Right atrium auricular region (tissue), 2 donors: ENCODE measurements at places on chromosomes 13 and 19.

DNA sequence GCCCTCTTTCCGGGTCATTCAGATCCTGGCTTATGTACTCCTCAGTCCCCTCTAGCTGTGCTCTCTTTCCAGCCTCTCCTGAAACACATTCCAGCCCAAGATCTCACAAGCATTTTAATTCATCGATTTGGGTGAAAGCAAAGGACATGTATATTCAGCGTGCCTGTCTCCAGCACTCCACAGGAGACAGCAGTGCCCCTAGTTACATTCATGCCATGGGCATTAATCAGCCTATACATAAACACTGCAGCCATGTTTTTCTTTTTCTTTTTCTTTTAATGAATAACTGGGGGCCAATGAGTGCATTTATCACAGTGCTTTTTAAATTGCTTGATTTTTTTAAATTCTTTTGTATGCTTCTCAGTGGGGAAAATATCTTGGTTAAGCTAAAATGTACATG, 199.1 kb downstream of the DCT start:
- DNase-seq, result no peak

- DNase-seq, result no peak
Measured at GRCh38 chr19:43354305-43354627, 780 bp downstream of the CD177 start.

- DNase-seq, result no peak
Measured at GRCh38 chr19:48490981-48491792, 20.4 kb downstream of the LMTK3 start.

DNA sequence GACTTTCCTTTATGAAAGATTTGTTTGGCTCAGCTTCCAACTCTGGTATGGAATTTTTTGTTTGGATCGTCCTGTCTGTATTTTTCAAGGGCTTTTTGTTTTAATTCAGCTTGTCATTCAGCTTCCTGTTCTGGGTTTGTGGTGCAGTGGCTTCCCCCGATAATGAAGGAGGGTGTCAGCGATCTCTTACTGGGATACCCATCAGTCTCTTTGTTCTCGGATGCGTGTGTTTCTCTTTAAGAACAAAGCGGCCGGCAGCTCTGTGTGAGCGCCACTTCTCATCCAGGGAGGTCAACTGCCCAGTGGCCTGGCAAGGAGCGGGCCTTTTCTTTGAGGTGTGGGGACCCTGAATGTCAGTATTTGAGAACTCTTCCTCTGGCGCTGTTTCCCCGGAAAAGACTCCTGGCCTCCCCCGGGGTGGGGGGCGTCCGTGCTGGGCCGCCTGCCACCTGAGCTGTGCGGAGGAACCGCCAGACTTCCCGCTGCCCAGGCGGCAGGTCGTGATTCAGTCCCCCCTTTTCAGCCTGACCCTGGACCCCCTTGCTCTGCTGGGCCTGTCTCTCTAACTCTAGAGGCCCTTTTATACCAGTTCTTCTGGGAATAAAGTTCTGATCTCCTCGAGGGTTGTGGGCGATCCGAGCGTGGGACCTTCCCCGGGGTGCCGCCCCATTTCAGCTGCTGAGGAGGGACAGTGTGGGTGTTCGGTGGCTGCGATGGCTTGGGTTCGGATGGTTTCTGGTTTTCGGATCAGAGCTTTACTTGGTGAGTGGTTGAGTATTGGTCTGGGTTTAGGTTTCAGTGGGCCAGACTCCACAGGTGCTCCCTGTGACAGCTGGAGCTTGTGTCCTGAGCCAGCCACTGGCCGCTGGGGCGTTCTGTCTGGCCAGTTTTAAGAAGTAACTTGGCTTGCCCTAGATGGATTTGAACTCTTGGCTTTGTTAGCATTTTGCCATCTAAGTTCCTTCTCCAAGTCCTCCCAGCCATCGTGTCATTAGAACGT, 3.4 kb downstream of the SF3A2 start:
- DNase-seq, result peak; percentile 72

- DNase-seq, result no peak
Measured at GRCh38 chr13:25462301-25463125, 90.7 kb downstream of the ATP8A2 start.

- no peak for DNase-seq
Measured at GRCh38 chr13:38848360-38848759, 142.3 kb downstream of the STOML3 start.

- no peak for DNase-seq
Measured at GRCh38 chr19:58356766-58357480, 3.6 kb upstream of the A1BG start.

DNA sequence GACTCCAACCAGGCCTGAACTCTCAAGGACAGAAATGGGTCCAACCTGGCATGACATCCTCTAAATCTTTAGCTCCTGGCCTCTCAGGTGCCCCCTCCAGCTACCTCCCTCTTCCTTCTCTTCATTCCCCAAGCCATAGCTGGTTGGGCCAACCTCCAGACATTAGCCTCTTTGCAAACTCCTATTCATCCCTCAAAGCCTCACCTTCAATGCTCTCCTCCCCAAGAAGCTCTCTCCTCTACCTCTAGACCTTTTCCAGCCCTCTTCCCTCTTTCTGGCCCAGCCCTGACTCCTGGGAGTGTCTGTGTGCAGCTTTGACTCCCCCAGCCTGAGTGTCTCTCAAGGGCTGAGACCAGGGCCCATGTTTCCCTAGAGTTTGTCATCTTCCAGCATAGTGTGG, 5.3 kb upstream of the HOMER3 start:
- no peak for DNase-seq

DNA sequence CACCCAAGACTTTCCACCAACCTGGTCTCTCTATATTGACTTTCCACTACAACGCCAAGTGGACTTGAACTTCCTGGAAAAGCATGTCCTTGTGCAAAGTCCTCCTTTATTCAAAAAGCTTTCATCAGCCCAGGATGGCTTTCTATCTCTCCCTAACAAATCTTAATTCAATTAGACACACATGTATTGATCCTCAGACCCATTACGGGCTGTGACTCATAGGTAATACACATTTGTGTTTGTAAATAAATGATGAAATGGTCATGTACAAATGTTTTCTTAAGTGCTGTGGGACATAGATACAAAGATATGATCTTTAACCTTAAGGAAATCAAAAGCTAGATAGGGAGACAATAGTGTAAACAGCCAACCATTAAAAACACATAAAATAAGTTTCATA, 1189.7 kb downstream of the EFNB2 start:
- DNase-seq, result no peak

- DNase-seq, result no peak
Measured at GRCh38 chr13:35693134-35693784, 216.8 kb upstream of the MAB21L1 start.
